ENCODE measurements at places on chromosomes 1 and 21.

GRCh38 chr1:34870395-34870794 is 10.8 kb upstream of the SMIM12 start:
- DNase-seq = no peak

DNA sequence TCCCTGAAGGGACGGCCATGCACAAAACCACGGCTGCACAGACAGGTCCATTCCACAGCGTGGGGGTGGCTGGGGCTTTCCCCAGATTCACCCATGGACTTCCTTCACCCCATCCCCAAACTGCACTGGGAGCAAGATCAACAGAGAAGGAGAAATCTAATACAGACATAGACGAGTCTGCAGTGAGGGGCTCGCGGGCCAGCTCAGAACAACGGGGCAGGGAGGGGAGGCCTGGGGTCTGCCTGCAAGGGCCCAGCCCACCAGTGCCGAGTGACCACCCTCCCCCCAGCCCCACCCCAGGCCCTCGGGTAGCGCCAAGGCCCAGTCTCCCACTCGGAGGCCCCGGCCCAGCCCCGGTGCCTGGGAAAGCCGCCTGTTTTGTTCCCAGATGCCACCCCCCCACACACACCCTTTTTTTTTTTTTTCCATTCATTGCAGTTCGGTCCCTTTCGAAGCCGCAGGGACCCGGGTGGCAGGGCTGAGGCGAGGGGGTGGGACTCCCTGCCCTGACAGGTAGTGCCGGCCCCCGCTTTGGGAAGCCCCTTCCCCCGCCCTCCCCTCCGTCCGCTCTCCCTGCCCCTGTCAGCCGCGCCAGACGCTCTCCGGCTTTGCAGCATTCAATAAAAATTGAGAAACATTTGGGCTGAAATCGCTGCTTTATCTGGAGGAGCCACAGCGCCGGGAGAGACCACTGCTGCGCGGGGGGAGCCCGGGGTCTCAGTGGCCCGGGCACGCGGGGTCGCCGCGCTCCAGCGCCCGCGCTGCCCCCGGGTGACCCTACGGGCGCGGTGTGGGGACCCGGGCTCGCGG is 543 bp upstream of the EPHB2 start:
- no peak for DNase-seq

- no peak for DNase-seq
Measured at GRCh38 chr1:113780374-113781146, 21.3 kb upstream of the PHTF1 start.

GRCh38 chr1:246110343-246111219 is 396.5 kb downstream of the SMYD3 start:
- peak; percentile 49 for DNase-seq

- DNase-seq = no peak
Measured at GRCh38 chr1:196071447-196071846, 536.8 kb downstream of the KCNT2 start.

- no peak for DNase-seq
Measured at GRCh38 chr1:67441183-67441582, 11.0 kb upstream of the SERBP1 start.

GRCh38 chr1:224518528-224518927 is 83.9 kb upstream of the WDR26 start:
- no peak for DNase-seq

GRCh38 chr1:200916681-200917080 is 22.0 kb downstream of the INAVA start:
- DNase-seq = no peak

GRCh38 chr21:33249331-33250002 is 16.7 kb upstream of the IL10RB start:
- DNase-seq = no peak

DNA sequence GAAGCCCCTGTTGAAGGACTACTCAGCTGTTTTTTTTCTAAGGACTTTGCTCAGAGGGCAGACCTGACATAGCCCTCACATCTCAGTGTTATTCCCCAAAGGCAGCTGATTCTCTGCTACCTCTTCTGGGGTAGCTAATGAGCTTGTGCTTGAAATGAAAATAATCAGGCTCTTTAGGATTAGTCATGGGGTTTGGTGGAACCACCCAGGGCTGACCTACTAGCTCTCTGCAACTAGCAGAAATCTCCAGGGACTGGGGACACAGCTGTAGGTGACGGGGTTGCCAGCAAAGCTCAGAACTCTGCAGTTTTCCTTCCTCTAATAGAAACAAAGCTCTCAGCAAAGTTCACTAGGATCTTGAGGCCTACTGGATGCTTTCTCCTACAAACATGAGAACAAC is 106.4 kb upstream of the BCL9 start:
- DNase-seq = no peak

DNA sequence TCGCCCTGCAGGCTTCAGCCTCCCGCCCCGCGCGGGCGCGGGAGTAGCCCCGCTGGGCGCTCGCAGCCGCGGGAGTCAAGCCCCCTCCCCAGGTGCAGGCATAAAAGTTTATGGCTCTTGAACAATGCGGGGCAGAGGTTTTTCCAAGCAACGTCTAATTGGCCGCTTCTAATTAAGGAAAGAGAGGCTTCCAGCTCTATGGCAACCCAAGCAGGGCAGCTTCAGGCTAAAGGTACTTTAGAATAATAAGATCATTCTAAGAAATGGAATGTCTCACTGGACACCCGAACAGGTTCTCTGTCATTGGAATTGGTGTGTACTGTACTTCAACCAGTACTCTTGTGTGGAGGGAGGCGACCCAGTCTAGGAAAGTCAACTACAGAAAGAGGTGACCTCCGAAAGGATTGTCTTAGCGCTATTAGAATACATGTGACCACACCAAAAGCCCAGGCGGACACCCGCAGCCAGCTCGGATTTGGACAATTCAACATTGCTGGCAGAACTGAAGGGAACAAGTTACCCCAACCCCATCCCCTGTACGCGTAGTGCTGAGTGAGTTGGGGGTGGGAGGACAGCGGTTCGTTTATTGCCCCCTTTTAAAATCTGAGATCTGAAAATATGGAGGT is 12.5 kb downstream of the NR5A2 start:
- no peak for DNase-seq

- no peak for DNase-seq
Measured at GRCh38 chr1:2279817-2280216, 51.7 kb downstream of the SKI start.

DNA sequence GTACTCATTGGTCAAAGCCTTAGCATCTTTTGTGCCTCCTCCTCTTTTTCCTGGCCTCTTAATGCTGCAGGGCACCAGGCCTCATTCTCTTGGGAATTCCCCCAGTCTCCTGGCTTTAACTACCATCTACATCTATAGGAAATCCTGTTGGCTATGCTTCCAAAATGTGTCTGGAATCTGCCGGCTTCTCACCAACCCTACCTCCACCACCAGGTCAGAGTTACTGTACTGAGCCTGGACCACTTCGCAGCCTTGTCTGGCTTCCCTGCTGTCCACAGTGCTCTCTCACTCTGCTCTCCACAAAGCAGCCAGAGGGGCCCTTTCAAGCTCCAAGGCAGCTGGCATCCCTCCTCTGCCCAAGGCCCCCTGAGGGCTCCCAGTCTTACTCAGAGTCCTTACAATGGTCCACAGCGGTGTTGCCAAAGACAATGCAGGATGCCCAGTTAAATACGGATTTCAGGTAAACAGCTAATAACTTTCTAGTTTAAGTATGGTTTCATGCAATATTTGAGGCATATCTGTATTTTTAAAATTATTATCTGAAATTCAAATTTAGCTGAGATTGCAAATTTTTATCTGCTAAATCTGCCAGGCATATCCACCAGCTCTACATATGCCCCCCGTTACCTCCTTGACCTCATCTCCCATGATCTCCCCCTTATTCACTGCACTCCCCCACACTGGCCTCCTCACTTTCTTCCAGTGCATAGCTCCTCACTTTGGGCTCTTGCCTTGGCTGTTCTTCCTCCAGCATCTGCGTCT is 34.5 kb upstream of the FAM163A start:
- no peak for DNase-seq

DNA sequence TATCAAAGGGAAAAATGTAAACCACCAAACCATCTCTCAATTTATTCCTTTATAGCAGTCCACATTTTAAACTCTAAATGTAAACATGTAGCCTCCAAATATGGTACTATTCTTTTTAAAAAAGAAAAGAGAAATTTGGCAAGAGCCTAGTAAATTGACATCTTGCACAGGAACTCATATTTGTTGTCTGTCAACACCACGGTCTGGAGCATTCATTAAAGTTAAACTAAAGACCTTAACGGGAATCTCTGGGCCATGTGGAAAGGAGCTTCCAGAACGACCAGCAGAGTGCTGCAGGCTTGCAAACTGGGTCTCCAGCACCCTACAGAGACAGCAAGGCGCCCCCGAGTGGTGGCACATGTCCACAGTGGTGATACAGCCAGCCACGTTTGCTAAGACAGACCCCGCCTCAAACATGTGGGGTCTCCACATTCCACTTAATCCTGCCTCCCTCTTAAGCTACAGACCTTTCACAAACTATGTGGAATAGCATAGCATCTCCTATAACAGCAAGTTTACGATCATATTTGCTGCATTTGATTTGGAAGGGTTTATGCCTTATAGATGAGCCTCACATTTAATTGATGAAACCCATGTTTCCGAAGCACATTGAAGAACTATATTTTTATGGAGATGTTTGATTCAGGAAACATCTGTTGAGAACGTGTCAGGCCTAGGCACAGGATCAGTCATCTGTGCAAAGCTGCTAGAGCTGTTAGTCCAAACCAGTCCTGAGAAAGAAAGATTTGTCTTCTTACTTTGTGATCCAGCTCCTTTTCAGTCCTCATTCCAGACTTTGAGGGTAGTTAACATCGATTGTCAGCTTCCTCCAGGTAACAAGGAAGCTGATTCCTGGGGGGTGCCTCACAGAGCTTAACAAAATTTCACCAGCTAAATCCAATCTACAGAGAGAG is 96.4 kb upstream of the BACE2 start:
- no peak for DNase-seq

- DNase-seq = no peak
Measured at GRCh38 chr21:34284666-34285065, 79.1 kb upstream of the KCNE2 start.

DNA sequence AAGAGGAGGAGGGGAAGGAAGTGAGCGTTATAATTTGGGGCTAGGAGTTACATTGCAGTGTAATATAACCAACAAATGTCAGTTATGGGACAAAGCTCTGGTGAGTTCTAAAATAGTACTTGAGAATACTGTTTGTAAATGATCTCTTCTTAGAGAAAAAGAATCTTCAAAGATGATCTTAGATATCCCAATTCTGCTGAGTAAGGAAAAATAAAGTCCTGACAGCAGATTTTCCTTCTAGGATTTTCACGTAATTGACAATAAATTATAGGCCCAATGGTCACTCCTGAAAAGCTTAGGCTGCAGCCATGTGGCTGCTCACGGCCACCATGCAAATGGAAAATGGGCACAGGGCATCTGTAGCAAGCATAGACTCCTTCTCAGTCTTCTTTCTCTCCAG is 241.6 kb downstream of the SIPA1L2 start:
- DNase-seq = no peak

GRCh38 chr1:171785766-171786165 is 4.3 kb downstream of the METTL13 start:
- DNase-seq = no peak

- DNase-seq = no peak
Measured at GRCh38 chr1:163187849-163188248, 14.9 kb downstream of the RGS5 start.

DNA sequence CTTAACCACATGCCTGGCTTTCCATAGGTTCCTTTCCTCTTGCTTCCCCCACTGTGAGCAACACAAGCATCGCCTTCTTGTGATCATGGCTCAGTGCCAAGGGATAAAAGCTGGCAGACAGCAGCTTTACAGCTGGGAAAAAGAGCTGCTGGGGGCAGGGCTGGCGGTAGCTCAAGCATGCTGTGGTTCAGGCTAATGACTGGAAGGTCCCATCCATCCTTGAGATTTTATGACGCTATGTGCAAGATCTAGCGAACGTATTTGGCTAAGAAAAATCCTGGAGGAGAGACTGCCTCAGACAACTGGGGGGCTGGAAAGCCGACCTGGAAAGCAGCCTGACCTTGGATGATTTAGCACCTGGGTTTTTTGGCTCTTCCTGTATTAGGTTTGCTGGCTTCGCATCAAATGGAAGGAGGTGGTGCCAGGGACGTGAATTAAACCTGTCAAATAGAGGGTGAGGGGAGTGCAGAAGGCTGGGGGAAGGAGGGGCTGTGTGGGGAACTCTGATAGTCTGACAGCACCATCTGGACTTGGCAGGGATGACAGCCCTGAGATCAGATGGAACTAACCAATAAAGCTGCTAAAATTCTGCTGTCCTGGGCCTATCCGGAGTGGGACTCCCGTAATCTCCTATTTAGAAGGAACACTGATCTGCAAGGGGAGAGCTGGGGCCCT is 34.8 kb downstream of the ZMYND12 start:
- peak; percentile 100 for DNase-seq

- no peak for DNase-seq
Measured at GRCh38 chr1:77484334-77484733, 198.1 kb downstream of the ZZZ3 start.

GRCh38 chr1:47238935-47239592 is 7.0 kb upstream of the TAL1 start:
- DNase-seq = no peak

GRCh38 chr1:198083549-198083948 is 73.2 kb upstream of the NEK7 start:
- DNase-seq = no peak

GRCh38 chr1:53026254-53026653 is 35.8 kb upstream of the PODN start:
- DNase-seq = no peak

- DNase-seq = peak; percentile 8
Measured at GRCh38 chr1:233364695-233365539, 37.4 kb downstream of the MAP3K21 start.

DNA sequence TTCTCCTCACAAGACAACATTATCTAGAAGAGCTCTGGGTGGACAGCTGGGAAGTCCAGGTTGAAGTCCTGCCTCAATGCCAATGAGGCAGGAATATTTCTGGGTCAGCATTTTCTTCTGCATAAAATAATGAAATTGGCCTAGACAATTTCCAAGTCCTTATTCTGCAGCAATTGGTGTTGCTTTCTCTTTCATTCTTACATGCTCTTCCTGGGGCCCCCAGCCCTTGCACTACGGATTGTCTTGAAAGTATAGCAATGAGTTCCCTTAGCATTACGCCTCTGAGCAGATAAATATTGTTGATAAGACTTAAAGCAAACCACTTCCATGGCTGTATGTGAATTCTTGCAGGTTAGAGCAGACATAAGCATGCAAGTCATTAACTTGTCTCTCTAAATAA is 188.5 kb downstream of the TGFBR3 start:
- DNase-seq = no peak

- DNase-seq = peak; percentile 13
Measured at GRCh38 chr1:32028746-32029145, 15.1 kb downstream of the KHDRBS1 start.

DNA sequence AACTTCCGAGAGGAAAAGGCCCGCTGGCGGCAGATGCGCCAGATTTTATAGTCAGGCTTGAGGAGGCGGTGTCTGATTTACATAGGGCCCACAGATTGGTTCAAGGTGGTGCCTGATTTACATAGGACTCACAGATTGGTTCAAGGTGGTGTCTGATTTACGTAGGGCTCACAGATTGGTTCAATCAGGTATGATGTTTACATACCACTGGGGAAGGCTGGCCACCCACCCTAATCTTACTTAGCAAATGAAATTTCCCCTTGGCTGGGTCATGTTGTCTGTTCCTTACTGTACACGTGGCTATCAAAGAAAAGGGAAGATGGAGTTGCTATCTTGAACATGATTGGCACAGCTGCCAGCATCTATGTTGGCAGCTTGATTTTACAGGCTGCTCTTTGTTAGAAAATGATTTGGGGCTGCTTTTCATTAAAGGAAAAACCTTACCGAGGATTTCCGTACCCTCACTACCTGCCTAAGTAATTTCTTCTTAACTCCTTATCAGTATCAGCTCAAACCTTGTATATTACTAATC is 96.3 kb downstream of the SETD4 start:
- no peak for DNase-seq

GRCh38 chr1:31399976-31400375 is 13.0 kb upstream of the SERINC2 start:
- DNase-seq = no peak

GRCh38 chr1:25520446-25521061 is 22.9 kb upstream of the LDLRAP1 start:
- DNase-seq = peak; percentile 12
